Effector CD8-positive, alpha-beta T cell (primary cell): ENCODE measurements at places on chromosomes 3 and 15.

GRCh38 chr3:183912895-183913579, 28.4 kb upstream of the PARL start:
- DNase-seq = no peak

DNA sequence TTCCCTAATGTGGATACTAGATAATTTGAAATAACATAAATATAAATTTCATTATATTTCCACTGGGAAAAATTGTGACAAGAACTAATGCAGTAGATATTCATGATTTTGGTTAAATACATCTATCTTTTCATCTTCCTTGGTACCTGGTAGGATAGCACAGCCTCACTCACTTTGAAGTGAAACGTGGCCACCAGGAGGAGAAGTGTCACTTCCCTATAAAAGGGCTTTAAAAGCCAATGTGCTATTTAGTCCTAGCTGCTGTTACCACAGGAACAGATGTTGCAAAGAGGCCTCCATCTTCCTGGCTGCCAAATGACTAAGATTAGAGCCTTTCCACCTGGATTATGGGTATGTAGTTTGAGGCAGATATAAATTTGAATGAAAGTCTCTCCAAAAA, 140.0 kb downstream of the PLOD2 start:
- DNase-seq = no peak

DNA sequence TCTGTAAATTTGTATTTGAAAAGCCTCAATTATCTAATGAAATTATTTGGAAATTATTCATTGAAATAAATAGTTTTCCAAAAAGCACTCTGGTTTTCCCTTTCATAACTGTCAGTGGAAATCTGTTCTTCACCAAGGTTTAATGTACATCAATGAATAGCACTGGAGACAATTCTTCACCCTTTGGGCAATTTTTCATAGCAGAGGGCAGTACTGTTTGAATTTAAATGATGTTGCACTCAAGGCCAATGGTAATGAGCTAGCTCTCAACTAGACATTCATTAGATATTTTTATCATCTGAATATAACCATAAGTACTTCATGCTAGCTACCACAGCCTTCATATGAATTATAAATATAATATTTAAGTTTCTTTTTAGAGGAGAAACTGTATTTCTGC, 658.2 kb upstream of the CCDC54 start:
- DNase-seq = no peak

- DNase-seq = no peak
Observed at GRCh38 chr3:60017631-60018030, 967.8 kb upstream of the CFAP20DC start.

GRCh38 chr15:35078221-35078915, 6.7 kb downstream of the NANOGP8 start:
- no peak for DNase-seq

DNA sequence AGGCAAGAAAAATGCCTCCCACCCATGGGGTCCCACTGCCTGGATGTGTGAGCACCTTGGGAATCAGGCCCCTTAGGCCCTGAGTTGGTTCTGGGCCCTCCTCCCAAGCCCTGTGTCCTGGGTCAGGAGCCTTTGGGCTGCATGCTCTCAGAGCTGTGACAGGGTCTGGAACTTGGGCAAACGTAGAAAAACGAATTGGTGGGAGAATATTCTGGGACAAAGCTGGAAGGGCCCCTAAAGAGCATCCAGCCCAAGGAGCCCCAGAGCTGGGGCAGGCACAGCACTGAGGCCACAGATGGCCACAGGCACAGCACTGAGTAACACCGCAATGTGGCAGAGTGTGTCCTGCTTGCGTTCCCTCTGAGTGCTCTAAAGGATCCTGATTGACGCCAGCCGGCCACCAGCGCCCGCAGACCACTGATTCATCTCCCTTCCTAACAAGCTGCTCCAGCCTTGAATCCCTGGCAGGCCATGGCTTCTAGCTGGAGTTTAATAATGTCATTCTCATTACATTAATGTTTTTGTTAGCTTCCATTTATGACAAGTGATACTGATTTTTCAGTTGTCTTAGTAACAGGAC, 18.6 kb upstream of the SEC13 start:
- DNase-seq = no peak

DNA sequence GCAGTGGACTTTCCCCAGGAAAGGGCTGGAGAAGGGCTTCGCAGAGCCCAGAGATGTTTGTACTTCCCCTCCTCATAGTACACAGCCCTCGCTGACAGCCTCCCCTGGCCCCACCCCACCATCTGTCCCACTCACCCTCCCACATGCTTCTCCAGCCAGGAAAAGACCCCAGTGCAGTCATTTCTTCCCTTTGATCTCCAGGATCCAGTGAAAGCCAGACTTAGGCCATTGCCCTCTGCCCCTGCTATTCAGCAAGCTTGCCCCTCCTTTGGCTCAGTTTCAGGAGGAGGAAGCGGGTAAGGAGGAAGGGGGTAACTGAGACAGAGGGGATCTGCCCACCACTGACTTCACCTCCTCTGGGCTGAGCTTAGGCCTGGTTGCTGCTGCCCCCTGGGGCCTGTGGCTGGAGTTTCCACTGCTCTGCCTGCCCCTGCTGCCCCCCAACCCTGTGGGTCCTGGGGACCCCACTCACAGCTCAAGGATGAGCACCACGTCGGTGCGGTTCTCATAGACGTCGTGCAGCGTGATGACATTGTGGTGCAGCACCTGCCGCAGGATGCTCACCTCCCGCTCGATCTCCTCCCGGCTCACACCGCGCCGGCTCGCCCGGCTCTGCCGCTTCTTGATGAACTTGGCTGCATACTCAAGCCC, 63.1 kb downstream of the DAPK2 start:
- DNase-seq = no peak

DNA sequence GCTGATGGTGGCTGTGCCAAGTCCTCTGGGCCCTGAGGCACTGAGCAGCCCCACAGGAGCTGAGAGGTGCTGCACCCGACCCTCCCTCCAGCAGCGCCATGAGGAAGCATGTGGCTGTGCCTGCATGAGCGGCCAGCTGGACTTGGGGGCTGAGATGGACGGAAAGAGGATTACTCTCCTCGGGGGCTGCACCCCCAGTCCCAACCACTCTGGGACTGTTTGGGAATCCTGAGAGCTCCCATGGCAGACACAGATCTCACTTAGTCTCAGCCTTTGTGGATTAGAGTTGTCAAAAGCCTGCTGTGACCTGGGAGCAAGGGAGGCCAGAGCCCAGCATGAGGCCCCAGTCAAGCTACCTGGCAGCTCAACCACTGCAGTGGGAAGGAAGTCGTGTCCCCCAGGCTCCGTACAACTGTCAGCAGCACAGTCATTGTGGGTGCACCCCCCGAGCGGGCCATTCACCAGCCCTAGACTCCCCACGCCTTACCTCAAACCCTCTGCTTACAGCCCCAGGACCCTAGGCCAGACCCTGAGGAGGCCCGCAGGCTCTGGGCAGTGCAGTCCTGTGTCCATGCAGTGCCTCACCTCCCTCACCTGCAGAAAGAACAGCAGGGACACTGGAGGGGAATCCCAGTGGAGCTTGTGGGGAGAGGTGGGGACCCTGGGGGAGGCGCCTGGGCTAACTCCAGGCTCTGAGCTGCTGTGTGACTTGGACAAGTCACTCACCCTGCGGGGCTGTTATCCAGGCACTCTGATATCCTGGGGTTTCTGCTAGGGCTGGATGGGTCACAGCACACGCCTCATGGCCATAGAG, 17.1 kb downstream of the PRR23E start:
- DNase-seq = no peak

DNA sequence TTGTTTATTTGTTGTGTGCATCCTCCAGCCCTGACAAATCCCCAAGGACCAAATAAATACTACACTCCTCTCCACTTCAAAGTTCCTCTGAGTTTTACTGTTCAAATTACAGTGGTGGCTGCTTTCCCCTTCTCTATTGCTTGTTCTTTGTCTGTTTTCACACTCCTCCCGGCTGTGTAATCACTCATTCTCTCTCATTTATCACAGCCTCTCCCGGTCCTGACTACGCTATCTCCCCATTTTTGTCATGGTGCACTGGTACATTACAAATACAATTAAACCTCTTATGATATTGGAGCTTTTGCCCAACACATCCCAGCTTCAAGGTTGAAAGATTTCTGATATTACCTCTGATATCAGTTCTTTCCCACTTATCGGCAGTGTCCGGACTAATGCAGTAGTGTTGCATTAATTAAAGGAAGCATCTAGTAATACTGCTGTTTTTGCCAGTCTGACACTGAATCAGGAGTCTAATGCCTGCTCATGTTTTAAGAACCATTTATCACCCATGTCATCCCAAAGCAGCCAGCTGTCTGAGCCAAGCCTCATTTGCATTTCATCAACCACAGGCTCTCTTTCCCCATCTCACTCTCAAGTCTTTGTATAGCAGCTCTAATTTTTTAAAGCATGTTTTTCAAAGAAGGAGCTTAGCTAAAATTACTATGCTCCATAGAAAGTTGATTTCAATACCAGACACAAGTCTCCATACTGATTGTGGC, 740.5 kb downstream of the ROBO2 start:
- DNase-seq = no peak

DNA sequence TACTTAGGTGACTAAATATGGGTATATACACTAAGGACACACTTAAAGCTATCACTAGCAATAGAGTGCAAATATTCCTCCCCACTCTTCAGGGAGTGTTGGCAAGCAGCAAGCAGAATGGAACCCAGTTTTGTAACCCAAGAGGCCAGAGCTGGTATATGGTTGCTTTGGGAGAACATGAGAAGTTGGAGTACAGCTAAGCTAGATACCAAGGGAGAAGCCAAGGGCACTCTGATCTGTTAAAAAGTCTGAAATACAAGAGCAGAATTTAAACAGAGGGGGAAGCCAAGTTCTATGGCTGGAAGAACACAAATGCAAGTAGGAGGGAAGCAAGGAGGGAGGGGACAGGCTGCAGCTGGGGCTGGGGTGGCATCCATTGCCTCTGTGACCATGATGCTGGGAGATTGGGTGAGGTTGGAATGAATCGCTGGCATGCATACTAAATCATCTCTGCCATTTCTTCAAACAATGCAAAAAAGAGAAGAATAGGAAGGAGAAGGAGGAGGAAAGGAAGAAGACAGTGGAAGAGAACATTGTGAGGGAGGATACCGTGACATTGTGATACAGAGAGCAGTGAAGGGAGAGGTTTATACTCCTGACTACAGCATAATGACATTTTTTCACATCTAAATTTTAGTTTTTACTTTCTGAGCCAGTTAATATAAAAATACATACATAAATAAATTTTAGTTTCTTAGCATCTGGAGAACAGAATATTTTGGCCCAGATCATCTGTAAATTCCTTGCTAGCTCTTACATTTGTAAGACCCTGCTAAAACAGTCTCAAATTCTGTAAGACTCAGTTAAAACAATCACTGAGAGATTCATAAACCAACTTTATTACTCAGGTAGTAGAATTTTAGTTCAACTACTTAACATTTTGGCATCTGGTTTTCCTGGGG, 9.0 kb upstream of the ANXA2 start:
- no peak for DNase-seq

DNA sequence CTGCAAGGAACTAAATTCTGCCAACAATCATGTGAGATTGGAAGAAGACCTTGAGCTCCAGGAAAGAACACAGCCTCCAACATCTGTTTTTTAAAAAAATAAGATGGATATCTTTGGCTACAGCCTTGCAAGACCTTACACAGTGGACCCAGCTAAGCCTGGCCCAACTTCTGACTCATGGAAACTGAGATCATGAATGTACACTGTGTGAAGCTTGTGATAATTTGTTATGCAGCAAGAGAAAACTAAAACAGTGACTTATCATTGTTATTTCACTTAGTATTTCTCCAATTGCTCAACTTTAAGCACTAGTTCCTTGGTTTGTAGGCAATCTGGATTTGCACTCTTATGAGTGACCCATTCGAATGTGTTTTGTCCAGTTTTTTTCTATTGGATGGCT, 29.3 kb downstream of the SHQ1 start:
- DNase-seq = no peak

- DNase-seq = no peak
Observed at GRCh38 chr15:72859017-72859756, 75.6 kb upstream of the ADPGK start.

DNA sequence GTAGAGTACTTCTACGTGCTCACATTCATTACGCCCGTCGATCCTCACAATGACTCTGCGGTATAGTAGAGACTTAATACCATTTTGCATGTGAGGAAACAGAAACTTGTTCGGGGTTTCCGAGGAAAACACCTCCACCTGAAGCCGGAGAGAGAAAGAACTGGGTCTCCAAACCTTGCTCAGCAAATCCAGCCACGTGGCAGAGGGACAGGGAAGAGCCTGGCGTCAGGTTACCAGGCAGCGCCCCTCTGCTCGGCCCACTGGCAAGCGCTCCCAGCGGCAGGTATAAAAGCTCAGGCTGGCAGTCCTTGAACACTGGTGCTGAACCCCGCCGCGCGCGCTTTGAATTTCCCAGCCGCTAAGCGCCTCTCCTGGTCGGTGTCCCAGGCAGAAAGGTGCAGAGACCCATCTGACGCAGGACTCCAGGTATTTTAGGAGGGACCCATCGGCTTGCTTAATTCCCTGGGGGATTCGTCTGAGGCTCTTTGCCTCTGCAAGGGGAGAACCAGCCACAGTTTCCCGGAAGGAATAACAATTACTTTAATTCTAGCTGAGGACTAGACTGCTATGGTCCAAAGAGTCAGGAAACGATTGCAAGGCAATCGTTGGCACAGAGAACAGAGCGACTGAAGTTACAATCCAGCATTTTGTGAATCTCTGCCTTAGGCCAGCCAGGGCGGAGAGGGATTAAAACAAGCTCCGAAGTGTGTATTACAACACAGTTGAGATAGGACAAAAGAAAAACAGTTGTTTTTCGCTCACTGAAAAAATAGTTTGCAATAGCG, at the start of gene C2CD4A:
Gene C2CD4A, plus strand, starts transcription at position 315 of the 785 bp plus-strand sequence. CDS start 637 bp downstream, outside the sequence.
- DNase-seq = peak; percentile 34

GRCh38 chr3:172397716-172398405, 50.4 kb downstream of the GHSR start:
- DNase-seq = no peak

GRCh38 chr3:81518945-81519344, 242.5 kb downstream of the GBE1 start:
- DNase-seq = no peak

GRCh38 chr3:98371186-98371585, 17.5 kb downstream of the OR5K4 start:
- no peak for DNase-seq

GRCh38 chr3:183230826-183231225, 22.2 kb upstream of the B3GNT5 start:
- no peak for DNase-seq

GRCh38 chr15:76253691-76254473, 57.4 kb downstream of the ETFA start:
- DNase-seq = no peak

GRCh38 chr3:115187149-115187757, 40.2 kb upstream of the ZBTB20 start:
- no peak for DNase-seq

GRCh38 chr3:58079773-58080172, 71.6 kb downstream of the FLNB start:
- DNase-seq = no peak

- DNase-seq = no peak
Observed at GRCh38 chr3:195151866-195152541, 119.0 kb downstream of the XXYLT1 start.

- no peak for DNase-seq
Observed at GRCh38 chr15:88805031-88805780, 2.0 kb downstream of the ACAN start.
